ENCODE measurements at places on chromosomes 11 and 22.

GRCh38 chr11:86490582-86490981 is 115.9 kb downstream of the CCDC81 start:
- no peak for DNase-seq

DNA sequence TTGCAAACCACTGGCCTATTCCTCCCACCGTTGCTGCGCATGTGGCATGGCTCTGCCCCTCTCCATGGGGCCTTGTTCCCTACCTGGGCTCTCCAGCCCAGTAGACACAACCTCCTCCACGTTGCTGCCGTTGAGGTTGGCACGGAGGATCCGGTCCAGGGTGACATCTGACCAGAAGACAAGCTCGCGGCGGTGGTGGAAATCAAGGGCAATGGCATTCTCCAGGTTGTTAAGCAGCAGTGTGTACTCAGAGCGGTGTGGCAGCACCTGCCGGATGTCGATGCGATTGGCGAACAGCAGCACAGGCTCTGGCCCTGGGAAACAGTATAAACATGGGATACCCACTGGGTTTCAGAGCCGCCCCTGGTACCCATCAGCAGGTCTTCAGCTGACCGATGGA is 23.8 kb downstream of the LRP4 start:
- no peak for DNase-seq

GRCh38 chr22:25375683-25376082 is 156.2 kb downstream of the CRYBB2 start:
- DNase-seq = no peak

GRCh38 chr22:43670513-43670912 is 141.6 kb downstream of the EFCAB6 start:
- DNase-seq = no peak
